Renal cortex interstitium (tissue), 15 donors: ENCODE measurements at places on chromosomes 6 and 20. TPM values are rescaled to one million over a fixed set of nuclear protein-coding genes. Genes with fewer than 3 reads are reported as not detected.

DNA sequence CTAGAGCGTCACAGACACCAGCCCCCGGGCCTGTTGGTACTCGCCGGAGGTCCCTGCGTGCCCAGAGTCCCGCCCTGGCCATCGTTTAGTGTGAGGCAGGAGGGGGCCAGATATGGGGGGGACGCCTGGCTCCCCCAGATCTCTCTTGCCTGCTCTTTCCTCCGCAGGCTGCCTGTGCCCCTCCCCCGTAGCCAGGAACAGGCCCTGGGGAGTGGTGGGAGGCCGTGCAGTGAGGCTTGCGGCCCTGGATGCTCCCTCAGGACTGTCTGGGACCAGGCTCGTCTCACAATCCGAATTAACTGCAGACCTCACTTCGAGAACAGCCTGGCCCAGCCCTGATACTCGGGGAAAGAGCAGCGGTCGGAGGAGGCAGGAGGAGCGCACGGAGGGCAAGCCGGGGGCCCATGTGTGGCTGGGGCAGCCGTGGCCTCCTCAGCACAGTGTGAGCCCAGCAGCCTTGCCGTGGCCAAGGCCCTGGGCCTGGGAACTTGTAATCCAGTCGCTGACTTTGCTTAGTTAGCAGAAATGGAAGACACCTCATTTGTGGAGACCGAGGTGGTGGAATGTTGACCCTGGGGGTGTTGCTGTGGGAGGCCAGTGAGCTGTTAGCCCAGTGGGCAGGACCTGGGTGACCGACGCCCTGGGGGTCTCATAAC lies 28.7 kb downstream of the FRMD1 start:
- DNase-seq = no peak

HLA-DOA gene
- polyA plus RNA-seq = 4.2 TPM

- DNase-seq = no peak
These were observed 248.8 kb upstream of the MAP3K7 start for GRCh38 chr6:90835596-90836212.

- no peak for DNase-seq
These were observed 47.3 kb upstream of the STXBP5 start for GRCh38 chr6:147156799-147157382.

DNA sequence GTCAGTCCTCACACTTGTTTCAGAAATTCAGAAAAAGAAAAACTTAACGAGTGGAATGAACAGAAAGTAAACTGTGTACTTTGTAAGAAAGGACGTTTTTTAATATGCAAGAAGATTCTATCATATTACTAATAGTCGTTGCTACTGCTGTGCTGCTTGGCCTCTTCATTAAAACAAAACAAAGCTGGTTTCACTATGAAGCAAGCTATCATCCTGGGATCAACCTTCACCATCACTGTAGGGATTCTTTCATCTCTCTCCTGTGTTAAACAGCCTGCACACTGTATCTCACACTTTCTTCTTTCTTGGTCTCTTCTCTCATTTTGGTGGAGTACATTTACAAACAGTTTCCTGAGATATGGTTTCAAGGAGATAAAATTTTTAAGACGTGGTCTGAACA lies 284.2 kb downstream of the BTBD9 start:
- no peak for DNase-seq
